ENCODE measurements at places on chromosomes 2 and 18. TPM values are rescaled to one million over a fixed set of nuclear protein-coding genes. Genes with fewer than 3 reads are reported as not detected.

CDH2 gene
- 2.0 TPM for total RNA-seq

CNGA3 gene
- total RNA-seq = under 0.01 TPM

ACVR2A gene
- total RNA-seq = 8.9 TPM

GAD1 gene
- 0.26 TPM for total RNA-seq

ZBTB7C gene
- 0.33 TPM for total RNA-seq

DCC gene
- total RNA-seq = not detected

KLHL30 gene
- 1.2 TPM for total RNA-seq

ALPP gene
- total RNA-seq = not detected

ACSL3 gene
- 377 TPM for total RNA-seq

GALNT13 gene
- 0.17 TPM for total RNA-seq

LCT gene
- under 0.01 TPM for total RNA-seq

TSHZ1 gene
- 4.3 TPM for total RNA-seq

UXS1 gene
- 18.5 TPM for total RNA-seq

IL36B gene
- not detected for total RNA-seq

RGPD3 gene
- 0.17 TPM for total RNA-seq

CCL20 gene
- not detected for total RNA-seq

SLC14A1 gene
- 31.0 TPM for total RNA-seq

DUSP19 gene
- total RNA-seq = 5.1 TPM

NFATC1 gene
- total RNA-seq = 2.6 TPM

RBMS1 gene
- total RNA-seq = 76.8 TPM

KCNF1 gene
- 2.6 TPM for total RNA-seq

POTEI gene
- not detected for total RNA-seq

SLC35F6 gene
- total RNA-seq = 61.4 TPM

PJVK gene
- total RNA-seq = 4.3 TPM

DCDC2C gene
- total RNA-seq = not detected
